ENCODE measurements at places on chromosomes 6 and 20. TPM values are rescaled to one million over a fixed set of nuclear protein-coding genes. Genes with fewer than 3 reads are reported as not detected.

The CSNK2B gene
- 112 TPM for total RNA-seq

The HIVEP1 gene
- total RNA-seq = 8.3 TPM

The JPH2 gene
- 0.50 TPM for total RNA-seq

The GPLD1 gene
- not detected for total RNA-seq

The TREML2 gene
- not detected for total RNA-seq

The SLC17A2 gene
- total RNA-seq = not detected

The BMP5 gene
- 0.17 TPM for total RNA-seq

The SRPK1 gene
- 56.6 TPM for total RNA-seq

The GDAP1L1 gene
- total RNA-seq = not detected

The ME1 gene
- 26.0 TPM for total RNA-seq

The PACRG gene
- 1.3 TPM for total RNA-seq

The TEAD3 gene
- 13.5 TPM for total RNA-seq

The GJA10 gene
- total RNA-seq = not detected

The KIF6 gene
- 0.44 TPM for total RNA-seq

The OR11A1 gene
- not detected for total RNA-seq

The STMND1 gene
- total RNA-seq = not detected

The NKX2-2 gene
- not detected for total RNA-seq

The EPHA7 gene
- not detected for total RNA-seq

The BCAS1 gene
- total RNA-seq = under 0.01 TPM

The BPIFA3 gene
- not detected for total RNA-seq

The CDS2 gene
- total RNA-seq = 39.4 TPM

The CASS4 gene
- 12.4 TPM for total RNA-seq

The IGF2R gene
- total RNA-seq = 170 TPM

The RSPO4 gene
- total RNA-seq = not detected

The CSE1L gene
- 119 TPM for total RNA-seq

The LAMA4 gene
- total RNA-seq = 577 TPM

The BMP6 gene
- 1.3 TPM for total RNA-seq

The PRSS16 gene
- not detected for total RNA-seq

The SNX14 gene
- 129 TPM for total RNA-seq

The THBD gene
- 27.3 TPM for total RNA-seq

The PXMP4 gene
- 9.1 TPM for total RNA-seq

The ACTL10 gene
- 3.0 TPM for total RNA-seq

The MCCD1 gene
- total RNA-seq = not detected

The CYP24A1 gene
- not detected for total RNA-seq

The FAXC gene
- total RNA-seq = 0.66 TPM

The AVP gene
- total RNA-seq = not detected

The TCP11 gene
- 0.15 TPM for total RNA-seq

The NKAIN2 gene
- not detected for total RNA-seq

The FHL5 gene
- not detected for total RNA-seq

All from smooth muscle cell of trachea (primary cell).